ENCODE measurements at places on chromosomes 4 and X.

GRCh38 chr4:15458616-15459015, 11.1 kb upstream of the CC2D2A start:
- DNase-seq: no peak

GRCh38 chr4:188006285-188006848, 10.8 kb downstream of the ZFP42 start:
- no peak for DNase-seq

GRCh38 chr4:86117705-86118302, 242.0 kb downstream of the MAPK10 start:
- DNase-seq: no peak

GRCh38 chr4:81173213-81173612, 41.8 kb downstream of the PRKG2 start:
- no peak for DNase-seq

GRCh38 chr4:15254236-15254880, 173.5 kb upstream of the C1QTNF7 start:
- DNase-seq: peak; percentile 18

- no peak for DNase-seq
These were observed 7.3 kb downstream of the FAM241A start for GRCh38 chr4:112152521-112152920.

DNA sequence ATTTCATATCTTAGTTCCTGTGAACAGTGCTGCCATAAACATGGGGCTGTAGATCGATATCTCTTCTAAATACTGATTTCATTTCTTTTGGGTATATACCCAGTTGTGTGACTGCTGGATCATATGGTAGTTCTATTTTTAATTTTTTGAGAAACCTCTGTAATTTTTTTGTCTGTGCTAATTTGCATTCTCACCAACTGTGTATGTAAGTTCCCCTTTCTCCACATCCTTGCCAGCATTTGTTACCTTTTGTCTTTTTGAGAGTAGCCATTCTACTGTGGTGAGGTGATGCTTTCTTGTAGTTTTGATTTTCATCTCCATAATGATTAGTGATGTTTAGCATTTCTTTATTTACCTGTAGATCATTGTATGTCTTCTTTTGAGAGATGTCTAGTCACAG, 2086.5 kb upstream of the TENM3 start:
- DNase-seq: no peak
